Kidney (tissue), 22 donors: ENCODE measurements at places on chromosomes 1 and 21. TPM values are rescaled to one million over a fixed set of nuclear protein-coding genes. Genes with fewer than 3 reads are reported as not detected.
A peak's percentile ranks its signal among the peaks of the same experiment; 100 is the strongest.

DNA sequence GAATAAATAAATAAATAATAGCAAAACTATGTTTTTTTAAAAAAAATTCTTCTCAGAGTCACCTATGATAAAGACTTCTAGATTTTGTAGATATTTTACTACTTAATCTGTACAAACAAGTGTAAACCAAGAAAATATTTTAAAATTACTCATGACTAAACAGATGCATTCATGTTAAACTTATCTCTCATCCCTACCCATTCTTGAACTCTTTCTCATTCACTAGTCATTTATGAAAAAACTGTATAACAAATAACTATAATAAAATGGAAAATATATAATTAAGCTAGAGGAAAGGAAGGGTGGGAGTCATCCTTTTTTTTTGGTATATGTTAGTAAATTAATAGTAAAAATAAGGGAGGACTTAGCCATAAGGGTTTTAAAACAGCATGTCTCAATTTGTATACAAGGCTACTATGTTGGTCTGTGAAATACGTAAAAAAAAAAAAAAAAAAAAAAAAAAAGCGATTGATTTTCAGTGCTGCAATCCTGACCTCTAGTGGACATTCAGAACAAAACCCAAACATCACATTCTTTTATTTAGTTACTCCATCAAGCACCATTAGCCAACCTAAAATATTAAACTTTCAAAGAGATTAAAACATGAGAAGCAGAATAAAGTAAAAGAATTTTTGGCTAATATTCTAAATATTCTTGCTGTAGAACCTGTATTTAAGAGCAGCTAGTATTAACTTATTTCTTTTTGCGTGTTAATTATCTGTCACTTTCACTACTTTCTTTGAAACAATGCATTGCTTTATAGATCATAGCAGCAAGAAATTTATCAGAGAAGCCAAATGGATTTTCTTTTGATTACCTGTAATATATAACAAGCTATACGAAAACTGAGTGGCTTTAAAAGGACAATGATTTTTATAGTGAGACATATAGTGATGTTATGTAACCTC, 255.8 kb upstream of the CACYBP start:
- H3K36me3 ChIP-seq, result no peaks in the 10 kb centered on the region
- H3K4me1 ChIP-seq, result no peaks in the 10 kb centered on the region
- no peak for DNase-seq
- H3K4me3 ChIP-seq, result no peak overlapping the region

GRCh38 chr1:201586806-201587205, 47.9 kb downstream of the NAV1 start:
- H3K27me3 ChIP-seq, result no peaks in the 10 kb centered on the region
- H3K4me3 ChIP-seq, result no peak overlapping the region
- no peak overlapping the region for H3K27ac ChIP-seq
- no peaks in the 10 kb centered on the region for H3K4me1 ChIP-seq
- H3K36me3 ChIP-seq, result no peaks in the 10 kb centered on the region

DNA sequence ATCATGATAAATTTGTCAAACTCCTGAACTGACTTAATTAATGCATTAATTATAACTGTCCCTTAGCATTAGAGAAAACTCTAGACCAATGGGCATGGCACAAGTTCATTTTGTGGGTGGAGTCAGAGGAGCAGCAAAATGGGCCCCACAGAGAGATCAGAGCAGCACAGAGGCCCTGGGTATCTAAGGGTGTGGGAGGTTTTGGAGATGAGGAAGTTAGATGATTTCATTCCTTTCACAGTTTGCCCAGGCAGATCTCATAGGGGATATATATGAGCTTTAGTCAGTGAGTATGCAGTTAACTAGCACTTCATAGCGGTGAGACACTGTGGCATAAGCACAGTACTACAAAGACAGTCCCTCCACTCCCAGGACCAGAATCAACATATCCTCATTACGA, 117.3 kb downstream of the MAB21L3 start:
- H3K4me1 ChIP-seq, result peaks cover 4% of the 10 kb centered on the region
- DNase-seq, result no peak
- H3K27me3 ChIP-seq, result no peaks in the 10 kb centered on the region

- H3K27me3 ChIP-seq, result no peaks in the 10 kb centered on the region
- no peaks in the 10 kb centered on the region for H3K4me1 ChIP-seq
- H3K36me3 ChIP-seq, result no peaks in the 10 kb centered on the region
- H3K27ac ChIP-seq, result no peak overlapping the region
- H3K4me3 ChIP-seq, result no peak overlapping the region
- DNase-seq, result peak; percentile 67
These were observed 94.8 kb downstream of the DSCAM start for GRCh38 chr21:40752125-40752524.

- H3K27ac ChIP-seq, result peak overlapping the region; percentile 79
- H3K4me3 ChIP-seq, result no peak overlapping the region
- no peaks in the 10 kb centered on the region for H3K27me3 ChIP-seq
- H3K4me1 ChIP-seq, result peaks cover 4% of the 10 kb centered on the region
- H3K36me3 ChIP-seq, result peaks cover 5% of the 10 kb centered on the region
These were observed 206.6 kb downstream of the APP start for GRCh38 chr21:25964015-25964414.

DNA sequence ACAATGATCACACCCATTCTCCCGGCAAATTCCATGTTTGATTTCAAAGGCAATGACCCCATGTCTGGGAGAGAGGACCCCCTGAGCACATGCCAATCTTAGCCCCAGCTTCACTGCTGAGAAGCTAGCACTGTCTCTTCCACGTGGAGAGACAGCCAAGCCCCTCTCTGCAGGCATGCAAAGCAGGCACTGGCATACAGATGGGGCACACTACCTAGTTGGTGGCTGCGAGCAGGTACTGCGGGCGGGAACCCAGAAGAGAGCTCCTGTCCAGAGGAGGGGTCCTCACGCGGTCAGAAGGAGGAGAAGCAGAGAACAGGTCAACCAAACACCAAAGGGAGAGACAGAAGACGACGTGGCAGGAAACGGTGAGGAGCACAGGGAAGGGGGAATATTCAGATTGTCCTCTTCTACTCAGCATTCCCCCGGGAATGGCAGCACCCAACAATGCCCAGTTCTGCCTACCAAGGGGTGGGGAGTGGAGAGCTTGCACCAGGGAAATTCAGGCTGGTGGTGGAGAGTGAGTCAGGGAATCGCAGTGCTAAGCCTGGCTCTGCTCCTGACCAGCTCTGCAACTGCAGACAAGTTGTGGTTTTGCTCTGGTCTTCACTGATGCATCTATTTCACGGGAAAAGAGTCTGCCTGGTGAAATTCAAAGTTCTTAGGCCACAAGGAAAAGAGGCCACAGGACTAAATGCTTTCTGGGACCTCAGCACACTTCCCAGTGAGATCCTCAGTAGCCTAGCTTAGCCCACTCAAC, 48.1 kb upstream of the GOLT1A start:
- H3K4me1 ChIP-seq, result peaks cover 2% of the 10 kb centered on the region
- peaks cover 22% of the 10 kb centered on the region for H3K36me3 ChIP-seq
- H3K27ac ChIP-seq, result no peak overlapping the region
- no peak for DNase-seq
- no peak overlapping the region for H3K4me3 ChIP-seq

DNA sequence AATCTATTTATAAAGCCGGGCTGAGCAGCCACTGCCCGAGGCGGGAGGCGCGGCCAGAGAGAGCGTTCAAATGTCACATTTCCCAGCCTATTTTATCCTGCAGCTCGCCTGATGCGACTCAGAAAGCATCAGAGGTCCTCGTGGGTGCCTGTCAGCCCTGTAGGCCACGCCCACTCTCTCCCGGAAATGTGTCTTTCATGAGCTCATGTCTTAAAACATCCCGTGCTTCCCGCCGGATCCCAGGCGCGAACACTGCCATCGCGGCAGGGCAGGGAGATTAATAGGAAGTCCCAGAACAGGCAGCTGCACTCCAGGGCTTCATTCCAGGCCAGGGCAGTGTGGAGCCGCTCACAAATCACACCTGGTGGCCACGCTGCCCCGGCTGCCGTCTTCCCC, 117.5 kb downstream of the PRDM16 start:
- H3K27me3 ChIP-seq, result no peaks in the 10 kb centered on the region
- DNase-seq, result peak; percentile 80
- peak overlapping the region; percentile 94 for H3K27ac ChIP-seq
- no peaks in the 10 kb centered on the region for H3K4me1 ChIP-seq
- H3K4me3 ChIP-seq, result no peak overlapping the region
- H3K36me3 ChIP-seq, result peaks cover 3% of the 10 kb centered on the region

DNA sequence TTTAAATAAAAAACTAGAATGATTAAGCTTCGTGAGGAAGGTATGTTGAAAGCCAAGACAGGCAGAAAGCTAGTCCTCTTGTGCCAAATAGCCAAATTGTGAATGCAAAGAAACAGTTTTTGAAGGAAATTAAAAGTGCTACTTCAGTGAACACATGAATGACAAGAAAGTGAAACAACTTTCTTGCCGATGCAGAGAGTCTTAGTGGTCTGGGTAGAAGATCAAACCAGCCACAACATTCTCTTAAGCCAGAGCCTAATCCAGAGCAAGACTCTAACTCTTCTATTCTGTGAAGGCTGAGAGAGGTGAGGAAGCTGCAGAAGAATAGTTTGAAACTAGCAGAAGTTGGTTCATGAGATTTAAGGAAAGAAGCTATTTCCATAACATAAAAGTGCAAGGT, 63.2 kb downstream of the TTC3 start:
- no peaks in the 10 kb centered on the region for H3K27me3 ChIP-seq
- no peak overlapping the region for H3K27ac ChIP-seq
- peaks cover 30% of the 10 kb centered on the region for H3K36me3 ChIP-seq
- H3K4me3 ChIP-seq, result no peak overlapping the region

DNA sequence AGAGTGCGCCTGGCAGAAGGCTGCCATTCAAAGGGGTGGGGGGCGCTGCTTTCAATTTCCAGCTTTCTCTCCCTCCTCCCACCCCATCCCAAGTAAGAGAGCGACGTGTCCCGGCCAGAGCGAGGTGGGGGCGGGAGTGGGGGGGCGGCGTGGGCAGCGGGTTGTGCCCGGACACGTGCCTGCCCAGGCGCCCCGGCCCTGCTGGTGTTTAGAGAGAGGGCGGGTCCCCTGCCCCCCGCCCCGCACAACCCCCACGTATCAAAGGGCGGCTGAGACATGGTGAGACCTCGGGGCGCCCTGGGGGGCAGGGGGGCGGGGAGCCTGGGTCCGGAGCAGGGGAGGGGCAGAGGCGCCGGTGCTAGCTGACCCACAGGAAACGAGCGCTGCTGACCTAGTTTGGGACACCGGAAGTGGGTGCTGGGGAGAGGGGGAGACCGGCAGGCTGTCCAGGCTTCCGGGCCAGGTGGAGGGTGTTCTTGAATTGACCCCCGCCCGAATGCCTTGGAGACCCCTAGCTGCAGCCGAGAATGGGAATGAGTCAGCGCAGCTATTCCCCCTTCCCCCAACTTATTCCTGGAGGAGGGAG, 1.3 kb downstream of the ZBTB7B start:
- DNase-seq, result peak; percentile 86
- no peaks in the 10 kb centered on the region for H3K36me3 ChIP-seq
- H3K27me3 ChIP-seq, result no peaks in the 10 kb centered on the region
- H3K4me1 ChIP-seq, result peaks cover 47% of the 10 kb centered on the region

GRCh38 chr21:42321845-42322244, 6.6 kb upstream of the TFF3 start:
- DNase-seq, result no peak
- H3K4me1 ChIP-seq, result no peaks in the 10 kb centered on the region
- no peak overlapping the region for H3K4me3 ChIP-seq
- no peaks in the 10 kb centered on the region for H3K36me3 ChIP-seq

DNA sequence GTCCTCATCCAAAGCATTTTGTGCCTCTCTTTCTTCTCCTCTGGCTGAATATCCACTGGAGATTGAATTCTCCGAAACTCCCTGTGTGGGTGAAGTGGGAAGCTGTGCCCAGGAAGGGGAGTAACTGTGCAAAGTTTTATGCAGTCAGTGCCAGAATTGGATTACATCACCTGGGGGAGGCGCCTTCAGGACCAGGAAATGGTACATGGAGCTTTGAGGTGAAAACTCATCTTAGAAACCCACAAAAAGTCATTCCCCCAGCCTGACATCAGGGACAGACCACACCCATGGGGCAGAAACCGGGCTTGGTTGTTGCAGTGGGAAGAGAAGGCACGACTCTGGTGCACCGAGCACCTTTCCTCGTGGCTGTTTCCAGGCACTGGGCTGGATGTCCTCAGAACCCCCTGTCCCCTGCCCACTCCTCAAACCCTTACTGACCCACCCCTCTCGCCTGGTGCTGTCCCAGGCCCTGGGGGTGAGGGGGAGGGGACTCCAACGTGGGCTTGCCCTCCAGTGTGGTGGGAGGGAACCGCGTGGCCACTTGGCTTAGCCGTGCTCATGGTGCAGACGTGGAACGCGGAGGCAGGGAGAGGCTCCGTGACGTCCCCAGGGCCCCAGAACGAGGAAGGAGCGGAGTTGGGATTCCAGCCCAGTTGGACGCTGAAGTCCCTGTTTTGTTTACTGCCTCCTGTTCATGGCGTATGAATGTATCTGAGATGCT, 15.7 kb downstream of the TFF3 start:
- no peak for DNase-seq
- H3K4me1 ChIP-seq, result no peaks in the 10 kb centered on the region
- H3K27me3 ChIP-seq, result no peaks in the 10 kb centered on the region
- no peaks in the 10 kb centered on the region for H3K36me3 ChIP-seq

DNA sequence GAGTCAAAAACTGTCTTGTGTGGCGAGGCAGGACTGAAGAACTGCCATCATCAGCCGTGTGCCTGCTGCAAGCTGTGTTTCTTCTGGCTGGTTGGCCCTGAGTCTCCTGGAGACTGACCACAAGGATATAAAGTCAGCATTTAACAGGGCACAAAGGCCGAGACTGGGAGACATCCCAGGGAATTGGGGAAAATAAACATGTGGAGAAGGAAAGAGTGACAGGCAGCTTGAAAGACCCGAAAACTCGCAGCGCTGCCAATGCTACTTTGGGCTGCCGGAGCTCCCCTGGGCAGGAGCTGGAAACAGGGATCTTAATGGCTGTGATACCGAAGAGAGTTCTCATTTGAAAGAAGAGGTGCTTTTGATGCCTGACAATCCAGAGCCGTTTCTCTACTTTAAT, 125.3 kb upstream of the HMGB4 start:
- no peak for DNase-seq
- H3K27me3 ChIP-seq, result no peaks in the 10 kb centered on the region
- no peak overlapping the region for H3K27ac ChIP-seq
- no peaks in the 10 kb centered on the region for H3K36me3 ChIP-seq
- H3K4me3 ChIP-seq, result no peak overlapping the region
- no peaks in the 10 kb centered on the region for H3K4me1 ChIP-seq

GRCh38 chr1:98388441-98388840, 273.1 kb upstream of the SNX7 start:
- no peaks in the 10 kb centered on the region for H3K4me1 ChIP-seq
- no peak overlapping the region for H3K27ac ChIP-seq
- H3K36me3 ChIP-seq, result no peaks in the 10 kb centered on the region
- H3K27me3 ChIP-seq, result no peaks in the 10 kb centered on the region

- H3K36me3 ChIP-seq, result no peaks in the 10 kb centered on the region
- H3K27ac ChIP-seq, result peak overlapping the region; percentile 94
- no peak for DNase-seq
- no peaks in the 10 kb centered on the region for H3K27me3 ChIP-seq
- H3K4me1 ChIP-seq, result peaks cover 2% of the 10 kb centered on the region
- no peak overlapping the region for H3K4me3 ChIP-seq
These were observed 22.1 kb downstream of the ARHGEF10L start for GRCh38 chr1:17561561-17561985.

- no peaks in the 10 kb centered on the region for H3K4me1 ChIP-seq
- no peak overlapping the region for H3K27ac ChIP-seq
- H3K27me3 ChIP-seq, result no peaks in the 10 kb centered on the region
- H3K4me3 ChIP-seq, result no peak overlapping the region
These were observed 360.4 kb upstream of the NR5A2 start for GRCh38 chr1:199667089-199667488.

The TLCD4 gene
- 2.4 TPM for polyA plus RNA-seq

The MANEAL gene
- 4.6 TPM for polyA plus RNA-seq

The KPRP gene
- not detected for polyA plus RNA-seq

The HTR1D gene
- polyA plus RNA-seq, result not detected

The TFF3 gene
- polyA plus RNA-seq, result 10.0 TPM

The NPR1 gene
- 57.8 TPM for polyA plus RNA-seq

The MYOM3 gene
- polyA plus RNA-seq, result 20.5 TPM

The KLHL21 gene
- 13.9 TPM for polyA plus RNA-seq

The CRYAA gene
- 28.6 TPM for polyA plus RNA-seq
